HAP-1 (cell line): ENCODE measurements at places on chromosomes 12 and 14.

DNA sequence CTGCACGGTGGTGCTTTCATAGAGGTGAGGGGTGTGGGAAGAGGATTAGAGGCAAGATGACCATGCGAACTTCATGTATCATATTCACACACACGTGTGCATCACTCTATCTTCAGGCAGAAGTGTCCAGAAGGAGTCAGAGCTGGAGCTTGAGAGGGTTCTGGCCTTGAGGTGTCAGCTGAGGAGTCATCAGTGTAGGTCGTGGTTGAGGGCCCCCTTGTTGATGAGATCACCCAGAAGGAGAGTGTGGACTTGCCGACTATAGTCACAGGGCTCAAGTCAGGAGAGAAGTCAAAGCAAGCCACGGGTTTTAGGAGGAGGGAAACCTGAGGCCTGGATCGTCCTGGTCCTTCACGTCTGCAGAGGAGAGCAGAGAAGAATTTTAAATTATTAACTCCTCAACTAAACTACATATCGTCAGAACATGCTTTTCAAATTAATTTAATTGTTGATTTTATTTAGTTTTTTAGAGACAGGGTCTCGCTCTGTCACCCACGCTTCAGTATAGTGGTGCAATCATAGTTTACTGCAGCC is 25.4 kb downstream of the EML1 start:
- DNase-seq, result no peak

DNA sequence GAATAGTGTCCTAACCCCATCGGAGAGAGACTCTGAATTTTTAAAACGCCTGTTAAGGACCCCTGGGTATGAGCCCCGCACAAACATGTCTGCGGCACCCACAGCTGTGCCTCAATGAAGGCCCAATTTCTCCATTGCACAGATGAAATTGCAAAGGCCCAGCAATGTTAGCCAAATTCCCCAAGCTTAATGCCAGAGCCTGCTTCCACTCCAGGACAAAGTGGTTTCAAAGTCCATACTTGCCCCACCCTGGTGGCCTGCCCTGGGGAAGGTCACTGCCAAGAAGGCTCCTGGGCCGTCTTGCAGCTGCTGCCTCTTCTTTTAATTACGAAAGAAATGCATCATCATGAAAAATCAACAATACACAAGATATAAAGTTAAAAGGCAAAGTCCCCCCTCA is 1179.7 kb downstream of the VRK1 start:
- DNase-seq, result no peak

DNA sequence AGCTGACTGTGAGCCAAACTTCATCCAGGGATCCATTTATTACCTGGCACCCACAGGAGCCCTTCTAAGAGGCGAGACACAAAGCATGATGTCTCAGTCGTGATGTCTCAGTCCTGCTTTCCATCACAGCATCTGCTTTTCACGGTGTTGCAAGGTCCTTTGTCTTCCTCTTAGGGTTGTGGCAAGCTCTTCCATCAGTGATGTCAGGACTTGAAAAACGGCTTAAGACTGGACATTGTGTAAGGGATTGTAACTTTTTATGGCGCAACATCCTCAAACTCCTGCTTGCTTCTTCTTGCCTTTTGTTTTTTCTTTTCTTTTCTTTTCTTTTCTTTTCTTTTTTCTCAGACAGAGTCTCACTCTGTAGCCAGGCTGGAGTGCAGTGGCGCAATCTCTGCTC is 586.5 kb upstream of the TMEM132C start:
- DNase-seq, result no peak

DNA sequence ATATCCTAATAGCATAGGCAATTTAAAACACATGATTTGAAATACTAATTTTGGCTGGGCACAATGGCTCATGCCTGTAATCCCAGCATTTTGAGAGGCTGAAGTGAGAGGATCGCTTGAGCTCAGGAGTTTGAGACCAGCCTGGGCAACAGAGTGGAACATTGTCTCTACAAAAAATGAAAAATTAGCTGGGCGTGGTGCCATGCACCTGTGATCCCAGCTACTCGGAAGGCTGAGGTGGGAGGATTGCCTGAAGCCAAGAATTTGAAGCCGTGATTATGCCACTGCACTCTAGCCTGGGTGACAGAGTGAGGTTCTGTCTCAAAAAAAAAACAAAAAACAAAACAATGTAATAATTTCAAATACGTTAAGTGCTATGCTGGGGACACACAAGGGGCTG is 83.3 kb downstream of the SSPN start:
- DNase-seq, result no peak

GRCh38 chr12:83361475-83361874 is 674.8 kb downstream of the TMTC2 start:
- no peak for DNase-seq

DNA sequence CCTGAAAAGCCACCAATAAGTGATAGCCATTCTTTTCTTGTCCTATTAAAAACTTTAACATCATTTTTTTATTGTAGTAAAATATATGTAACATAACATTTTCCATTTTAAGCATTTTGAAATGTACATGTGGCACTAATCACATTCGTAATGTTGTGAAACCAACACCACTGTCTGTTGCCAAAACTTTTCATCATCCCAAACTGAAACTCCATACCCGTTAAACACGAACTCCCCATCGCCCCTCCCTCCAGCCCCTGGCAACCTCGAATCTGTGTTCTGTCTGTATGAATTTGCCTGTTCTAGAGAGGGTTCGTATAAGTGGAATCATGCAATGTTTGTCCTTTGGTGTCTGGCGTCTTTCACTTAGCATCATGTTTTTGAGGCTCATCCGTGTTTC is 75.9 kb downstream of the CCDC92 start:
- no peak for DNase-seq

- no peak for DNase-seq
Measured at GRCh38 chr14:102913341-102914211, 8.9 kb upstream of the AMN start.

DNA sequence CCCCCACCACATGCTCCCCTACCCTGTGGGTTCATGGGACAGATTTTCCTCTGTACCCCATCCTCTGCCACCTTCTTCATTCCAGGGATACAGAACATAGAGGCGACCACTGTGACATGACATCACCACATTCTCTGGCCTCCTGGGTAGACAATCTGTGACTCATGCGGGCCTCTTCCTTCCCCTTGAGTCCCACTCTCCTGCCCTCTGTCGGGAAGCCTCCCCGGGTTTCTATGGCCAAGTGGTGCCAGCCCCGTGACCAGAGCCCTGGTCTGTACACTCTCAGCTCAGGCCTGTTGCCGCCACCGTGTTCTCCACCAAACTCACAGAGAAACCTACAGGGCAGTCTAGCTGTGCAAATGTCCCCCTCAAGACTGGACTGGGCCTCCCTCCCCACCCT is 8.0 kb downstream of the CLMN start:
- no peak for DNase-seq

- DNase-seq, result no peak
Measured at GRCh38 chr12:6770094-6770493, 2.2 kb upstream of the LAG3 start.

GRCh38 chr14:105436891-105437722 is 17.5 kb downstream of the MTA1 start:
- DNase-seq, result no peak

DNA sequence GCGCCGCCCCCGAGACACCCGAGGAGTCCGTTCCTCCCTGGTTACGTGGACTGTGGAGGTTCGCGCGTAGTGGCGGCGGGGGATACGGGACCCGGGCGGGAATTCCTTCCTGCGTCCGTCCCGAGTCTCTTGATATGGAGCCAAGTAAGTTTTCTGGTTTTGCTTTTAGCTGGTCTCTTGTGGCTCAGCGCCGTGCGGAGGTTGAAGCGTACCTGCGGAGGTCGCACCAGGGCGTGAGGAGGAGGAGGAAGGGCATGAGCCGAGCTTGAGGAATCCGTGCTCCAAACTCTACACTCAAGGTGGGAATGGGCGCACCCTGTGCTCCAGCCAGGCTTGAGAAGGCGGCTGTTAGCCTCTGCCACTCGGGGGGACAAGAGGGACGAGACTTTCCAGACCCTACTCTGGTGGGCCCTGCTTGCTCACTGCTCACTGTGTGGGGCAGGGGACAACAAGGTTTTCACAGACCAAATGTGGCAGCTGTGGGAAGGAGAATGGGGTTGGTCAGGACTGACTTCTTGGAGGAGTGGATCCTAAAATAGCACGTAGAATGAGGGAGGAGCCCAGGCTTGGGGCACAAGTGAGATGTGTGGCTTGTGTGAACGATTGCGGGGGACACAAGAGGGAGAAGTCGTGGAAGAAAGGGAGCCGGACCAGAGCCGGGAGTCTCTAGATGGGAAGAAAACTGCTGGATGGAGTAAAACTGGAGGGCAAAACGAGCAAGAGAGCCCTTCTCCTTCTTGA is 577 bp downstream of the ATG101 start:
- no peak for DNase-seq

GRCh38 chr12:89346741-89347324 is 5.5 kb downstream of the DUSP6 start:
- no peak for DNase-seq

DNA sequence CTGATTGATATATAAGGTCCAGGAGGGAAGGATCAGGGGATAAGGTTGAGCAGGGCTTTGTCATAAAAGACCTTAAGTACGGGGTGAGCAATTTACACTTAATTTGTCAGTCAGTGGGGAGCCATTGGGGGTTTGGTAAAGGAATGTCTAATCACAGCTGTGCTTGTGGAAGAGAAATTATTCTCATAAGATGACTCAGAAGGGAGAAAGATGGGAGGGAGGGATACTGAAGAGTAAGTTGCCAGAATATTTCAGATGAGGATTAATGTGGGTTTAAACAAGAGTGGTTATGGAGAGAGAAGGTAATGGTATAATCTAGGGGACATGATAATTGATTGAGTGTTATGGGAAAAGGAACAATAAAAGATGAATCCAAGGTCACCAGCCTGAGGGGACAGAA is 500.1 kb upstream of the CCDC196 start:
- no peak for DNase-seq

GRCh38 chr14:49992901-49993339 is 100.0 kb downstream of the ARF6 start:
- no peak for DNase-seq

GRCh38 chr12:26473291-26473690 is 277.9 kb downstream of the SSPN start:
- DNase-seq, result no peak

GRCh38 chr12:131867471-131867870 is 27.0 kb upstream of the ULK1 start:
- DNase-seq, result no peak

GRCh38 chr12:6961695-6962284 is 8.7 kb downstream of the PHB2 start:
- DNase-seq, result peak; percentile 91

GRCh38 chr12:22881878-22882385 is 257.0 kb downstream of the ETNK1 start:
- DNase-seq, result no peak

DNA sequence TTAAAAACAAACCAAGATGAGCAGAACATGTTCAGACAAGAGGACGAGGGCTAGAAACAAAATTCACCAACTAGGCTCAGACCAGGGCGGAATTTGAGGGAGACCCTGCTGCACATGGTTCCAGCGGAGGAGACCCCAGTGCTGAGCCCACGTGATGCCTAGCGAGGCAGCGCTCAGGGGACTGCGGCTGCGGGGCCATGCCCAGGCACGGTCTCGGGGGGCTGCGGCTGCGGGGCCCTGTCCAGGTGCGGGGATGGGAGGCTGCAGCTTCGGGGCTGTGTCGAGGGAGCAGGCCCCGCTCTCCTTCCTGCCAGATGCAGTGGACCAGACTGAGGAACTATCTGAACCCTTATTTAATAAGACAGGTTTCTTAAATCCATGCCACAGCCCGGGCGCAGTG is 12.7 kb upstream of the CRIP2 start:
- no peak for DNase-seq

- no peak for DNase-seq
Measured at GRCh38 chr12:124454735-124455134, 112.7 kb downstream of the NCOR2 start.

DNA sequence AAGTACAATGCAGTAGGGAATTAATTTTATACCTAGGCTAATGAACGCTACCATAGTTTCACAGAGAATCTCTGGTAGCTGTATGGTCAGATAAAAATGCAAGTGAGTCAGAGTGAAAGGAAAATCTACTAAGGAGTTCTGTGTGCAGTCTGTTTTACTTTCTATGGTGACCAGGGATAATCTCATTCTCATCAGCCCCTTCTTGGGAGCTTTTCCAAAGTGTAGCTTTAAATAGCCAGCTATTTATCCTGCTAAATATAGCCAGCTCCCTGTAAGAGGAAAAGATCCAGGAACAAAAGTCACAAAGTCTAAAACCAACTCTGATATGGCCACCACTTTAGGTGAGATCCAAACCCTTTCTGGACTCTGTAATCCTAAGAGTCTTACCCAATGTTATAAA is 75.5 kb downstream of the TMEM116 start:
- no peak for DNase-seq

GRCh38 chr12:52268212-52268611 is 6.2 kb upstream of the KRT86 start:
- DNase-seq, result no peak

- no peak for DNase-seq
Measured at GRCh38 chr14:22487401-22487800, 101.6 kb downstream of the DAD1 start.

DNA sequence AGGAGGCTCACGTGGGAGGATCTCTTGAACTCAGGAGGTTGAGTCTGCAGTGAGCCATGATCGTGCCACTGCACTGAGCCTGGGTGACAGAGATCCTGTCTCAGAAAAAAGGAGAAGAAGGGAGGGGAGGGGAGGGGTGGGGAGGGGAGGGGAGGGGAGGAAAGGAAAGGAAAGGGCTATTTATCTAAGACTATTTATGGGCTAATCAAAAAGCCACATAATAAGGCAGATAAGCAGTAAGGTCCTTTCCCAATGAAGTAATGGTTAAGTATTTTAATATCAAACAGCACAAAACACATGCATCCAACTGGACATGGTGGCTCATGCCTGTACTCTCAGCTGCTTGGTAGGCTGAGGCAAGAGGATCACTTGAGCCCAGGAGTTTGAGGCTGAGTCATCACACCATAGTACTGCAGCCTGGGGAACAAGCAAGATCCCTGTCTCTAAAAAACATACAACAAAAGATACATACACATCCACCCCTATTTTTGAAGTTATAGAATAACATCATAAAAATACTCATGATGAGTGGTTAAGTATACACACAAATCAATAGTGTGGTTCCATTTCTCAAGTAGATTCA is 9.7 kb downstream of the PAWR start:
- DNase-seq, result no peak
